ENCODE measurements at places on chromosomes 5 and 9.

- peak; percentile 22 for DNase-seq
Measured at GRCh38 chr9:78288214-78288892, 8.6 kb upstream of the PSAT1 start.

DNA sequence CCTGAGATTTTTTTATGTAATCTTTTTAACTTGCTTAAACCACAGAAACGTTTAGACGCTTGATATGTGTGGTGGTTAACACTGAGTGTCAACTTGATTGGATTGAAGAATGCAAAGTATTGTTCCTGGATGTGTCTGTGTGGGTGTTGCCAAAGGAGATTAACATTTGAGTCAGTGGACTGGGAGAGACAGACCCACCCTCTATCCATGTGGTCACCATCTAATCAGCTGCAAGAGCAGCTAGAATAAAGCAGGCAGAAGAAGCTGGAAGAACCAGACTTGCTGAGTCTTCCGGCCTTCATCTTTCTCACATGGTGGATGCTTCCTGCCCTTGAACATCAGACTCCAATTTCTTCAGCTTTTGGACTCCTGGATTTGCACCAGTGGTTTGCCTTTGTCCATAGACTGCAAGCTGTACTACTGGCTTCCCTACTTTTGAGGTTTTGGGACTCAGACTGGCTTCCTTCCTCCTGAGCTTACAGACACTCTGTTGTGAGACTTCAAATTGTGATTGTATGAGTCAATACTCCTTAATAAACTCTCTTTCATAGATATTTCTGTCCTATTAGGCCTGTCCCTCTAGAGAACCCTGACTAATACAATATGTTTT is 816.0 kb upstream of the CDH9 start:
- no peak for DNase-seq

- DNase-seq: no peak
Measured at GRCh38 chr5:88503406-88503805, 234.8 kb upstream of the TMEM161B start.

DNA sequence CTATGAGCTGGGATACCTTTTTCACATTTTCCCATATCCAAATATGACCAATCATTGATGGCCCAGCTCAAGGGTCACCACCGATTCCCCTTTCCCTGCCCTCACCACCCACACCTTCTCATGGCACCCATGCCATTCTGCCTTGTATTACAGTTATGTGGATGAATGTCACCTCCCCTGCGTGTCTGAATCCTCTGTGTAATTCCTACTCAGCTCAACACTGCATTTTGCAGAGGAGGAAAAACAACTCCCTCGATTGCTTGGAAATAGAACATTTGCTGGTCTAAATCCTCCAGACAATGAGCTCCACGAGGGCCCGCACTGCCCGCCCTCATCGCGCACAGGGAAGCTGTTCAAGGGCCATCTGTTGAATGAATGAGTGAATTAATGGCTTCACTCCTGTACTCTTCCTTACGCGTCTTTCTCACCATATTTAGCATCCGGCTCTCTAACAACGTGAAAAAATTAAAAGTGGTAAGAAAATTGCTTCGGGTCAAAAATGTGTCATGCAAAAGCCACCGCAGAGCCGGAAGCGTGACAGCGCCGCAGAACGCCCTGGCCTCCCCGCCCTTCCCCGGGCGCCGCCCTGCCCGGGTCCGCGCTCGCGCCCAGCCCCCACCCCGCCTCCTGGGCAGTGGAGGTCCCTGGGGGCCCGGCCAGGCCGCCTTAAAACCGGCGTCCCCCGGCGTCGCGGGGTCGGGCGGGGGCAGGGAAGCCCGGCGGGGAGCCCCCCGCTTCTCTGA is 704 bp downstream of the SUSD1 start:
- DNase-seq: peak; percentile 82

DNA sequence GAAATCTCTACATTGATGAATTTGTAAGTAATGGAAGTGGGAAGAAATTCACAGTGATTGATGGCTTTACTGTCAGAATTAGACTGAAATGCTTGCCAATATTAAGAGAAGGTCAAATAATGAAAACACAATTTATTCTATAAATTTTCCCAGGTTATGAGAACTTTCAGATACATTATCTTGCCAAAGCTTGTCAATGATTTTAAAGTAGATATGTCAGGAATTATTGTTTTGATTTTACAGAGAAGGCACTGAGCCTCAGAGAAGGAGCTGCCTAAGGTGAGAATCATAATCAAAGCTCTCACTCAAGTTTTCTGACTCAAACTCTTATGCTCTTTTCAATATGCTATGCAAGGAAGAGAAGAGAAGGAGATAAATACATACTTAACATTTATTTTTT is 564.0 kb upstream of the RGMB start:
- DNase-seq: no peak

- DNase-seq: no peak
Measured at GRCh38 chr5:53515988-53516387, 35.6 kb downstream of the FST start.

DNA sequence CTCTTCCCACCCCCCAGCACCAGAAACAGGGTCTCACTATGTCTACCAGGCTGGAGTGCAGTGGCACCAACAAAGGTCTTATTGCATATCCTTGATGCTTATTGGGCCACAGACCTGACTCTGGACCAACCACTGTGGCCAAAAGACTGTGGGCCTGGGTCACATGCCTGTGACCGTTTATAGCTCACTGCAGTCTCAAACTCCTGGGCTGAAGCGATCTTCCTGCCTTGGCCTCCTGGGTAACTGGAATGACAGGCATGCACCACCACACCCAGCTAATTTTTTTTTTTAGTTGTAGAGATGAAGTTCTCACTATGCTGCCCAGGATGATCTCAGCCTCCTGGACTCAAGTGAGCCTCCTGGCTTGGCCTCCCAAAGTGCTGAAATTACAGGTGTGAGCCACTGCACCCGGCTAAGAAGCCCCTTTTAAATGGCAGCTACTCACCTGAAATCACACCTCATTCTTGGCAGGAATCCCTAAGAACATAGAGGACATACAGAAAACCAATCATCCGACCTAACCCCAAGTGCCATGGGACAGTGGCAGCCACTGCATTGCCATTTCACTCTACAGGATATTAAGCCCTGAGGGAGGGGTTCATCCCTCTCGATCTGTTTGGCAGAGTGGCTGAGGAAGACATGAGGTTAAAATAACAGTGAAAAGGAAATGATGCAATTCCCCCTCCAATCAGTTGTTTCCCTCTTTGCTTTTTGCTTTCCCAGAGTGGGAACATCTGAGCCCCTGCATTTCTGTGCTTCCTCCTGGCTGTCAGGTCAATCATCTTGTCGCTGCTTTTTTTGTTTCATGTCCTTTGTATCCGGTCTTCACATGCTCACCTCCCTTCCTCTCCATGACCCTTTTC is 74.6 kb downstream of the LRRC70 start:
- no peak for DNase-seq

DNA sequence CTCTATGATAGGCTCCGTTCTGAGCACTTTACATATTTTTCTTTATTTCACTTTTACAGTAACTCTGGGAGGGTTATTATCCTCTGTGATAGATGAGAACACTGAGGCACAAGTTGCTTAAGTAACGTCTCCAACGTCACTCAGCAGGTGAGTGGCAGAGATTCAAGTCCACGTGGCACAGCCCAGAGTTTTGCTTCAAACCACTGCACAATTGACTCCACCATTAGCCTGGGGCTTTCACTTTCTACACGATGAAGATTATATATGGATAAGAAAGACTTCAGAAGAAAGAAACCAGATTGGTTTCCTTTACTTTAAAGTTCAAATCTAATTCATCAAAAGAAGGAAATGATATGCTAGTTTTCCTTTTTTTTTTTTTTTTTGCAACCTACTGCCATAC is 245.9 kb downstream of the SYK start:
- no peak for DNase-seq

GRCh38 chr5:98796197-98796972 is 22.9 kb downstream of the RGMB start:
- peak; percentile 13 for DNase-seq

- no peak for DNase-seq
Measured at GRCh38 chr5:2017540-2018389, 135.0 kb upstream of the IRX4 start.

DNA sequence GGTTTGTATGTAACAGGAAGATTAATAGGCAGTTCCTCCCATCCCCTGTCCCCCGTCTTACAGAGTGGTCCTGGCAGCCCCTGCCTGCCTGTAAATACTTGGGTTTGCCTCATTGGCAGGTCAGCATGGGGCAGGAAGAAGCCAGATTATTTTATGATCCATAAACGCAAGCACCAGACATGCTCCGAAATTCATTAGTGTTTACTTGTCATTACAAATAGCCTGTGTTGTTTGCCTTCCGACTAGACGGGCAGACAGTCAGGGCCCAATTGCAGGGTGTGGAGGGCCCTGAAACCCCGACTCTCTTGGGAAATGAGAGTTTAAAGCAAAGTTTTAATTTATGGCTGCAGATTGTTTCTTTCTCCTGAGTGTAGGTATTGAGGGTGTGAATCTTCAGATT is 97.2 kb downstream of the RALGPS1 start:
- peak; percentile 13 for DNase-seq

DNA sequence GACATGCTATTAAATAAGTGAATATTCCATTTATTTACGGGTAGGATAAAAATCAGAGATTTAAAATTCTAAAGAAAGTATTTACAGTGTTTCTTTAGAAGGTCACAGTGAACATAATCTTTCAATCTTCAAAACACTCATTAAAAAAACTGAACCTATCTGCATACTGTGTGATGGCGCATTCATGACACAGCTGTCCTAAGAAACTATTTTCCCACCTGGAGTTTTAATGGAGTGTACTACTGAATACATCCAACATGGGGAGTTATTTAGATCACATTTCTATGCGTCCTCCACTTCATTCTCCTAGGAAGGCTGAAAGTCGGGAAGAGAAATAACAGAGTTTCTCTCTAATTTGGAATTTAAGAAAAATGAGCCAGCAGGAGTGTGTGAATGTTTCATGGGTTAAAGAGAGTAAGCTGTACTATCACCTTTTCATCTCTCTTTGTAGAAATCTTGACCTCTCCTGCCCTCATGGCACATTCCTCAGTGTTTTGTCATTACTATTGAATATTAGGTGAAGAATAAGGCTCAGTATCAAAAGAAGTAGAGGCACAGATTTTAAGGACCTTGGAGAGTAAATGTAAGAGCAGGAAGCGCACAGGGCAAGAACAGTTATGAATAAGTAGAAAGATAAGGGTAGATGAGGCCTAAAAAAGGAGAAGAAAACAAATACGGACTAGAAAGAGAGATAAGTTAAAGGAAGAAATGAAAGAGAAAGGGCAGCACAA is 551.2 kb upstream of the TUSC1 start:
- DNase-seq: no peak

DNA sequence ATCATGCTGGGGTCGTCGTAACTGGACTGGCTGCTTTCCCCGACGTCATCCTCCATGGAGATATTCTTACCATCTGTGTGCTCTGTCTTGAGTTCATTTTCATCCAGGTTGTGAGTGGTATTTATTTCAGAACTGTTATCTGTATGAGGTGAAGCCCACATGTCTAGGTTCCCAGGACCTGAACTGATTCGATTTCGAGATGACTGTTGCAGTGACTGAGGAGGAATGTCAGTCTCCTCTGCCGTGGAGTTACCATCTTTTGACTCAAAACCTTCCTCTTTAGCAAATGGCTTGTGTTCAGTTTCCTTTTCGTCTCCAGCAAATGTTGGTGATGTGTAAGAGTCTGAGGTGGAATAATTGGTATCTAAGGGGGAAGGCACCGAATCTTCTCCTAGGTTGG is 55.2 kb upstream of the PCA3 start:
- no peak for DNase-seq

GRCh38 chr9:95383185-95383676 is 65.7 kb upstream of the FANCC start:
- DNase-seq: no peak

GRCh38 chr5:141928051-141928450 is 4.4 kb downstream of the DELE1 start:
- DNase-seq: no peak

GRCh38 chr9:81758123-81758797 is 68.9 kb upstream of the TLE1 start:
- no peak for DNase-seq

DNA sequence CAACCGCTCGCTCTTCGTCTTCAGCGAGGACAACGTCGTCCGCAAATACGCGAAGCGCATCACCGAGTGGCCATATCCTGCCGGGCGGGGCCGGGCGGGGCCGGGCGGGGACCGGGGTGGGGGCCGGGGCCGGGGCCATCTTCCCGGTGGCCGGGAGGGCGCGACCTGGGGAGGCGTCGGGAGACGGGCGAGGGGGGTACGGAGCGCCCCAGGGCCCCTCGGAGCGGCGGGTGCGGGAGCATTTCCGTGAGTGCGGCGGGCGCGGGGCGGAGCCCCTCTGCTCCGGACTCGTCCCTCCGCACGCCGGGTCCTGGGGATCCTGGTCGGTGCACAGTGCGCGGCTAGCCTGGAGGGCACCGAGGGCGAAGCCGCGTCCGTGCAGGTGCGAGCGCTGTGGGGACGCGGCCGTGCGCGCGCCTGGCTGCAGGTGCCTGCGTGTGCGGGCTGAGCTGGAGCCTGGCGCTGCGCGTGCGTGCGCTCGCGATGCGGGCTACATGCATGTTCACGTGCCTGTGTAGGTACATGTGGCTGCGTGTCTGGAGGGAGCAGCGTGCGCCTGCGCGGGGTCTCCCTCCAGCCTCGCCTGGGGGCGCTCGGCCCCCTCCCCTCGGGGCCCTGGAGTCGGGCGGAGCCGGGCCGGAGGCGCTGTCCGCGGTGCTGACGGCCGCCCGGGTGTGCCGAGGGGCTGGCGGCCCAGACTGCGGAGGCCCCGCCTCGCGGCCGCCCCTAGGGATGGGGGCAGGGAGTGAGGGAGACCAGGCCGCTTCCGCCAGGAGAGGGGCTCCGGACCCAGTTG is 762 bp downstream of the CACNA1B start:
- peak; percentile 80 for DNase-seq

- no peak for DNase-seq
Measured at GRCh38 chr9:14031810-14032209, 282.1 kb downstream of the NFIB start.

- DNase-seq: no peak
Measured at GRCh38 chr5:33423018-33423630, 17.6 kb upstream of the TARS1 start.

- DNase-seq: no peak
Measured at GRCh38 chr5:160641405-160641804, 210.6 kb downstream of the ATP10B start.

DNA sequence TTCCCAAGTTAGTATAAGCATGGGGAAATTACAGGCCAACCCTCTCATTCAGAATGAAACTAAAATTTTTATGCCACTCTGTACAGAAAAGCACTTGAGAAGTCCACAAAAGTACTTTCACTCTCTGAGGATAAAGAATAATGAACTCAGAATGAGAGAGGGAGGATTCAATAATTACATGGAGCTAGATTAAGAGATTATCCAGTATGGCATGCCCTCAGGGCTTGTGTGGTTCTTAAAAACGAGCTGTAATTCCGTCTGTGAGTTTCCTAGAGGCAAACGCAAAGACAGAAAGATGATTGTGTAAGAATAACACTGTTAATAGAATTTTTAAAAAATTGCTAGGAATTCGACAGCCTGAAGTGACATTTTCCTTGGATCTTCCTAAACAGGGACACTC is 126.8 kb upstream of the PTCH1 start:
- DNase-seq: no peak

DNA sequence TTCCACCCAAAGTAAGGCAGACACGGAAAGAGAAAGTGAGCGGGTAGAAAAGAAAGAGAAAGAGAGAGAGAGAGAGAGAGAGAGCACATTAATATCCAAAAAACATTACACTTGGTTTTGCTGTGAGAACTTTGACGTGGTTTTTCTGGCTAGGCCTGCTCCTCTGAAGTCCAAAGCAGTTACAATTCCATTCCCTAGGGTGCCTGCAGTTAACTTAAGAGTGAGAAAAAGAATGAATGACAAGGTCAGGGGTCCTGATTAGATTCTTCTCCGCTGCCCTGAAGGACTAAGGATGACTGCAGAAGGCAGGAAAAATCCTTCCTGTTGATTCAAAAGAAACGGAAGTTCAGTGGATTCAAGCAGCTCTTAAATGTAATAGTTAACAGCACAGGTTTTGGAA is 589.8 kb downstream of the PRELID2 start:
- no peak for DNase-seq
